ENCODE measurements at places on chromosomes 16 and 17.

DNA sequence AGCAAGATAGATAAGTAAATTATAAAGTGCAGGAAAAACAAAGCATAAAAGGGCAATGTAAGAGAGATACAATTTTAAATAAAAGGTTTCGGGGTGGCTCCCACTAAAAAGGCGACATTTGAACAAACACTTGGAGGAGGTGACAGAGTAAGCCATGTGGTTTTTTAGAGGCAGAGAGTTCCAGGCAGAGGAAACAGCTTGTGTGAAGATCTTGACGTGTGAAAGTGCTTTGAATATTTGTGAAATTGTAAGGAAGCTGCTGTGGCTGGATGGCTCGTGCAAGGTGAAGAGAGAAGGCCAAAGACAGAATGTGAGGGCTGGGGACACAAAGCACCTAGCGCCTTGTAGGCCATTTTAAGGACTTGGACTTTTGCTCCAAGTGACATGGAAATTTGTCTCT, 28.6 kb upstream of the HYDIN start:
- DNase-seq = no peak

DNA sequence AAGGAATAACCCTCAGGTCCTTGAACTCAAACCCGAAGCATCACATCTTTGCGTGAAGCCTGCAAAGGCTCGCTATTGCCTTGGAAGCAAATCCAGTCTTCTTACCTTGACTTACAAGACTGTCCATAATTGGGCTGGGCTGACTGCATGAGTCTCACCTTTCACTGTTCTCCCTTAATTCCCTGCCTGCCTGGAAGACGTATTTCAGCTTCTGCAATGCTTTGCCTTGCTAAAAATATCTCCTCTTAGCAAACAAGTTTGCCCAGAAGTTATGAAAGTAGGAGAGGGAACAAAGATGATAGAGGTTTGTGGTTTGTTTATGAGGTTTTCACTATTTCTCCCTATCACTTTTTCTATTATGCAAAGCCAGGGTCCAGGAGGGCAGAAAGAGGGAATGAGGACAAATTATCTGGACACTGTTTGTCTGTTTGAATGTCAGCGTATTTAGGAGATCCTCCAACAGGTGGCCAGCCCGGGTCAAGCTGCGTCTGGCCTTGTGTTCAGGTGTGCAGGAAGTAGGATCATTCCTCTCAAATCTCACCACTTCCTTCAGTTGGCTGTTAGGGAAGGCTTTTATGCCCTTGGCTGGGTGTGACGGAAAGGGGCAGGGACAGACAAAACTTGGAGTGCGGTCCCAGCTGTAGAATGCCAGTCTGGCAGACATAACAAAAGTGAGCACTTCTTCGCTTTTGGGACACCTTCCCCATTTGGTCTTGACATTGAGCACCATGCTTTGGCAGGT, 488.9 kb downstream of the CDH13 start:
- DNase-seq = no peak

- no peak for DNase-seq
Measured at GRCh38 chr17:238071-238963, 56.9 kb upstream of the DOC2B start.

GRCh38 chr17:19727501-19728078, 11.2 kb upstream of the SLC47A2 start:
- DNase-seq = no peak

DNA sequence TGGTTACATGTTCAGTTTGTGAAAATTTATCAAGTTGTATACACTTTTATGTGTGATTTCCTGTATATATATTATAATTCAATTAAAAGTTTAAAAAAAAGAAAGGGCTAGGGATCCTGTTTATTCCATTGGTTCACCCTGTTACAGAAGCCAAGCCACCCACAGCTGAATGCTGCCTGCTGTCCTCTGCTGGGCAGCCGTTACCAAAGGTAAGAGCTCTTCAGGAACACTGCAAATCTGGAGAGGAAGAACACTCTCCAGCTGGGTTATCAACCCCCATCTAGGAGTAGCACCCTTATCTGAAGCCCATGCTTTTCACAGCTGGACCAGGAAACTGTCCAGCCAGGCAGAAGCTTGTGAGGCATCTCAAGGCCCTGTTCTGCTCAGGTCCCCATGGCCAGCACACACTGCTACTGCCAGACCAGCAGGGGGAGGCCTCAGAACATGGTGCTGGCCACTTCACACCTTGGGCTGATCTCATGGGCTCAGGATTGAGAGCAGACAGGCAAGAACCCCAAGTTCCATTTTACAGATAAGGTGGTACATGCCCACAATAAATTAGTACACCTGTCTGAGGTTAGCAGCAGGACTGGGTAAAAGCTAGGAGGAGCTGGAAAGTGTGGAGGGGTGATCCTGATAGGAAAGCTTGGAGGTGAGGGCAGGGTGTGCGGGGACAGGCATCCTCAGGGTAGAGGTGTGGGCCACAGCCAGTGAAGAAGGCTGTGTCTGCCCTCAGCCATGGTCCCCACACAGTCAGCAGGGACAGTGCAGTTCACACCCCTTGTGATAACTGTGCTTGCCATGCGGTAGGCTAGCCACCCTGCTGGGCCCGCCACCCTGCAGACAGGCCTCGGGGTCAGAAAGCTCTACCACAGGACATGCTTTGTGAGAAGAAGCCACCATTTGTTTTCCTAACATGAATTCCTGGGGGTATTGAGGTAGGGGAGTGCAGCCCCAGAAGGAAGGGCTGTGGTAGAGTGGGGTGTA, 54.3 kb upstream of the SREBF1 start:
- no peak for DNase-seq

- DNase-seq = no peak
Measured at GRCh38 chr17:59357219-59357697, 25.8 kb downstream of the YPEL2 start.

DNA sequence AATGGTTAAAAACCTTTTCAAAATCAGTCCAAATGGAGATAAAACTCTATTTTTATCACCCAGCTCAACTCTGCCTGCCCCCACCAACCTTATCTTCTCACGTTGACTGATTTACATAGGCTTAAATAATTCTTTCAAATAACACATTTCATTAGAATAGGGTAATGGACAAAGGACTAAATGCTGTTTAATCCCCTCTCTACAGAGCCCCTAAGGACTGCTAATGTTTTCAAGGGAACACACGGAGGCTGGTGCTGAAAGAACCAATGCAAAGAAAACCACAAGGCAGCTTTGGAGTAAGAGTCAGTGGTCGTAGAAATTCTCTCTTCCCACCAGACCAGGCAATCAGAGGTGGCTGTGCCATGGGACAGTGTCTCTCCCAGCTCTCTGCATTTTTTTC, 445.7 kb upstream of the MAF start:
- DNase-seq = no peak

GRCh38 chr17:78819402-78819801, 21.2 kb downstream of the USP36 start:
- DNase-seq = no peak

Measured in natural killer cell treated with Interleukin-12 subunit alpha and Interleukin-12 subunit beta and Interleukin-15 and Interleukin-18, amount 100 ng/mL, for 72 hours (primary cell).